Nephron progenitor cell (in vitro differentiated cells): ENCODE measurements at places on chromosomes 5 and 9.
A peak's percentile ranks its signal among the peaks of the same experiment; 100 is the strongest.

GRCh38 chr9:137811283-137811870 is 66.2 kb upstream of the CACNA1B start:
- DNase-seq = no peak

DNA sequence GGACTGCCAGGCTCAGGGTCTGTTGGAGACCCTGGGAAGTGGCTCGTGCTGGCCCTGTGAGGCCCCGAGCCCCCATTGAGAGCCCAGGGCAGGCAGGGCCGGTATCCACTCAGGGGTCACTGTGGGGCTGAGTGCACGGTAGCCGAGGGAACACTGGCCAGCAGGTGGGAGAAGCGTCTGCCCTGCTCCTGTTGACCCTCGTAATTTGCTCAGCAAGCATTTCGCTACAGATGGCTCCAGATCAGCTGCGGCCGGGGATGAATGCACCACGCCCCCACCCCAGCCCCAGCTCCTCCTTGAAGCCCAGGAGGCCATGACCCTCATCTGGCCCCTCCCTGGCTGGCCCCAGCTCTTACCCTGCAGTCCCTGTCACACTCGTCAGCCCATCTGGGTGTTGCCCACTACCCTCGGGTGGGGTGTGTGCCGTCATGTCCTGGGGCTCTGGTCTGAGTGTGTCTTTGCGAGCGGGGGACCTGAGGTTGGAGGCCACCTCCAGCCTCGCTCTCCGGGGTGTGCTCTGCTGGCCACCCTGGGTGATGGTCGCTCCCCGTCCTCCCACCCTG is 6.1 kb upstream of the NRARP start:
- no peak for DNase-seq

DNA sequence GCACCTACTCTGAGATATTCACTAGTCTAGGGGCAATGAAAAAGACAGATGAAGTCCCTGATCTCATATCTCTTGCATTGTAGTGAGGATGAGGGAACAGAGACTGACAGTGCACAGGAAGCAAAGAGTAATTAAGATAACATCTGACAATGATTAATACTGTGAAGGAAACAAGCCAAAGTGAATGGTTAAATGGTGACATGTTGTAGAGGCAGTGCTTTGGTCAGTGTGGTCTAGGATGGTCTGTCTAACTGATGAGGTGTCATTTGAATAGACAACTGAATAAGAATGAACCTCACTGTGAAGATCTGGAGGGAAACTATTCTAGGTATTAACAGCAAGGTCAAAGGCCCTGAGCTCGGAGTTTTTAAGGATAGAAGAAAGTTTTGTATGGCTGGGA is 333.3 kb upstream of the GRIA1 start:
- no peak for DNase-seq

DNA sequence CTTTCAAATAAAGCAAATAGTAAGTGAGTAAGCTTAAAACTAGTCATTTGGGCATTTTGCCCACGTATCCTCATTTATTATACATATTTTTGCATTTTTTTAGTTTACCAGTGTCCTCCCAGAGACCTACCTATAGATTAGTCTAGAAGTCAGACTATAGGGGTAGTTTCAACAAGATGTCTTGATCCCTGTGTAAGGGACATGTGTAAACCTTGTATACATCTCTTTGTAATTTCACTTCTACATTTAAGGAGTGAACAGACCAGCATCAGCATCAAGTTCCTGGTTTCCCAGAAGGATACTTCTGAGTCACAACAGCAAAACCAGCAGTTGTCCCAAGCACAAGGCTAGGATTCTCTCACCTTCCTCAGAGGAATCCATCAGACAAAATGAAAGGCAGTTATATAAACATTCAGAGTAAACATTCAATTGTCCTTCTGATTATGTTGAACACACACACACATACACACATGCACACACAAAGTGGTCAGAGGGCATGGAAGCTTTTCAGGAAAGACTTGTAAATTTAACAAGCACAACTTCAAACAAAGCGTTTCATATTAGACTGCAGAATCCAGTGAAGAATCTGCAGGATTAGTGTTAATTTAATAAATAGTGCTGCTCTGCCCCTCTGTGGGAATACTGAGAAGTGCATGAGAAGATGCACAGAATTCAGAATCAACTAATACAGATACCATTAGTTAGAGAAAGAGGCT is 55.4 kb downstream of the HINT1 start:
- DNase-seq = peak; percentile 17

DNA sequence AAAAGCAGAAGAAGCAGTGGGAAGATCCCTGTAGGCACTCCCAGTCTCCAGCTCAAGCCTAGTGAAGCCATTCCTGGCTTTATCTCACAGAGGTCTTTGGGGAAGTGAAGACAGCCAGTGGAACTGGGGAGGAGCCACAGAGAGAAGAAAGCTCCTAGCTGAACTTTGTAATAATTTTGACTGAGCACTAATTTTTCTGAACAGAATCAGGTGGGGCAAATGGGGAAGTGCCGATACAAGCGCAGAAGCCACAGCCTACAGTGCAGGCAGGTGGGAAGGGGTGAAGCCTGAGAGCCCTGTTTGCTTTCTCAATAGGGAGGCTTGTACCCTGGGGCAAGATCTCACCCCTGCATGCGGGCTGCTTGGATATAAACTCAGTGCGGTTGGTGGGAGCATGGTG is 48.4 kb upstream of the SNAPC3 start:
- DNase-seq = no peak

DNA sequence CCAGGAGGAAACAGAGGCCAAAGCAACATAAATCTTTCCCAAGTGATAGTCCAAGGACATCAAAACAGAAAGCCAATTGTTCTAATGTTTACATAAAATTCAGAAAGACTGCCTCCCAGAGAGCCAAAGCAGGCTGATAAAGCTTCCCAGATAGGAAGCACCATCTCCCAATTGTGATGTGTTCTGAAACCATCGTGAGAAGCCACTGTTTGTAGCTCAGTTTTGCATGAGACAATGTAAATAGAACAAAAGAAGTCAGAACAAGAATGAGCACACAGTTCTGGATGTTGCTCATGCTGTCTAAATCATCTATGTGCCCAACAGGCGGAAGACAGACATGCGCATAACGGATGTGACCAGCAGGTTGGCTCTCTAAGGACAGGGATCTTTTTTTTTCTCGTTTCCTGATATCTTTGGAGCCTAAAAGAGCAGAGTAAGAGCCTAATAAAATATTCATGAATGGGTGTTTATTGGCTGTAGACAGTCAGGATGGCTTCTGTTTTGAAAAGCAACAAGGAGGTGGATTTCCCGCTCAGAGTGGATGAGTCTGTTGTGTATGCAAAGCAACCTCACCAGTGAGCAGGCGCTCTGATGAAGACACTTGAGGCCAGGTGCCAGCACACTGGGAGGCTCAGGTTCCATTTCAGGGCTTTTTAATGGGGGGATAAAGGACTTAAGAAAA is 113.6 kb downstream of the GNA14 start:
- DNase-seq = no peak

GRCh38 chr9:124322618-124323432 is 65.1 kb downstream of the NEK6 start:
- DNase-seq = no peak

DNA sequence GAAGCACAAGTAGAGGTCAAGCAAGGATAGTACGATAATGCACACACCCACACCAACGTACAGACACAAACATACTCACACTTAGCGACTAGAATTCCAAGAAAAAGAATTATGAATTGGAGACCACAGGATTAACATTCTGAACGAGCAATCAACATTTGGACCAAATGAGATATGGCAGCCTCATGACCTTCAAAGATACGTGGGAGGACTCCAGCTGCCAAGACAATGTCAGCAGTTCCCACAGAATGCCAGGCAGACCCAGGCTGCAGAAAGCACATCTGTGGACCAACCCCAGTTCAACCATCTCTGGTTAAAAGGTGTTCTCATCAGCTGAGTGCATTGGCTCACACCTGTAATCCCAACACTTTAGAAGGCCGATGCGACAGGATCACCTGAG is 187.6 kb upstream of the GRAMD2B start:
- DNase-seq = no peak

GRCh38 chr5:149299451-149300054 is 27.9 kb downstream of the AFAP1L1 start:
- no peak for DNase-seq

- DNase-seq = no peak
Observed at GRCh38 chr5:2009986-2010914, 127.5 kb upstream of the IRX4 start.

DNA sequence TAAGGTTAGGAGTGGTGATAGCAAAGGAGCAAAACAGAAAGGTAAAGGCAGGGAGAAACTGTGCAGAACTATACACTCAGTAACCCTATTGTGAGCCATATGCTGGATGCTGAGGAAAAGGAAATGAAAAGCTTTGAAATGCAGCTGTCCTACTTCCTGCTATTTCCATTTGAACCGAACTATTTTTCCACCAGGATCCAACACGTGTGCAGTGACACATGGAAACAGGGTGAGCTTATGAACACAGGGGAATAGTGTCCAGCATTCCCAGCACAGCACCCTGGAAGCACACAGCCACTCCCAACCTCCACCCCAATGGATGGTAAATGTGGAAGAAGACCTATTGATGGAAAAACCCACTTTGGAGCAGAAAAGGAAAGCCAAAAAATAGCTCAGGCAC is 69.0 kb upstream of the SLC12A2 start:
- no peak for DNase-seq
